ENCODE measurements at places on chromosomes 7 and 10. TPM values are rescaled to one million over a fixed set of nuclear protein-coding genes. Genes with fewer than 3 reads are reported as not detected.

The C10orf143 gene
- 5.8 TPM for total RNA-seq

DNA sequence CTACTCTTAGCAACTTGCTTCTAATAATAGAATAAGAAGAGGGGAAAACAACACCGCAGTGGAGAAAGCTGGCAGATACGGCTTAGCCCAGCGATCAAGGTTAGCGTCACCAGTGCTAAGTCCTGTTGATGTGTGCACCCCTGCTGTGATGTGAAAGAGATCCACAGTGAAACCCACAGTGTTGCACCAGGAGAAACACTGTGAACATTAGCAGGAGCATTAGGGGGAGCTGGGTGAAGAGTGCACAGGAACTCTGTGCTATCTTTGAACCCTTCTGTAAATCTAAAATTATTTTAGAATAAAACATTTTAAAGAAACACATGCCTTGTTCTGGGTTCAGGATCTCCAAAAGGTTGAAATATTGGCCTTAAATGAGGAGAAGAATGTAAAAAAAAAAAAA, 154.1 kb upstream of the UNC5B start:
- no peak for DNase-seq

DNA sequence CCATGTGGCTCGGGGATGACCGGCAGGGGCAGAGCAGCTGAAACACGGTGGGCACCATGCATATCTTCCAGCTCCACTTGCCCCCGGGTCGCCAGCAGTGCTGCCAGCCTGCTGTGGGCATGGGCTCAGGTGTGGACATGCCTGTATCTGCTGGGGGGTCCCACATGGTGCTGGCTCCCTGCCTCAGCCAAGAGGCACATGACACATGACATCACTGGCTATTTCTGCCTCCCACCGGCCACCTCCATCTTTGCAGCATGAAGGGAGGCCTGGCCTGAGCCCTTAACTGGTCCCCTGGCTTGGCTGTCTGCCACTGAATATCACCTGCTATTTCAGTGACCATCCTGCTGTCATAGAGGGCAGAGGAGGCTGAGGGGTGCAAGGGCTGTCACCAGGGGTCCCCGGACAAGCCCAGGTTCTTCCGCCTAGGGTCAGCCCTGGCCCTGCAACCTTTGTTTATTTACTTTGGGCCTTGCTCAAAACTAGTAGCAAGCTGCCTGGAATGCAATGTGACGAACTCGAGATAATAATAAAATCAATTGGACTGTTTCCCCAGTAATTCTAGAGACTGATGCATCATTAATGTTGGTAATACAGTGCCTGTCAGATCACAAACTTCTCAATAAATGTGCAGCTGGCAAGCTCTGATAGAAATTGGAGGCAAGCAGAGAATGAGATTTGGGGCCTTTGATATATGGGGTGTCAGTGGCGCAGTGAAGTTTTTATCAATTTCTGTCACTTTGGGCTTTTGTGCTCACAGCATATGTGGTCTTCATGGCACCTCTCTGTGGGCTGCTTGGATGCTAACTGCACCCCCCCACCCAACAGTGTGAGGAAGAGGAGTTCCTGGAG, 28.5 kb downstream of the ZMIZ1 start:
- DNase-seq = no peak

GRCh38 chr10:77490534-77491314, 146.9 kb downstream of the KCNMA1 start:
- no peak for DNase-seq

The UBE2D1 gene
- 11.9 TPM for total RNA-seq

The ELN gene
- total RNA-seq = not detected
